H54 (cell line): ENCODE measurements at places on chromosomes 1 and 21.

GRCh38 chr21:41857771-41858300 is 21.3 kb downstream of the PRDM15 start:
- DNase-seq: no peak

- DNase-seq: peak; percentile 85
These were observed 6.7 kb downstream of the NCDN start for GRCh38 chr1:35564037-35564883.

GRCh38 chr1:222028116-222028515 is 286.2 kb upstream of the DUSP10 start:
- no peak for DNase-seq

DNA sequence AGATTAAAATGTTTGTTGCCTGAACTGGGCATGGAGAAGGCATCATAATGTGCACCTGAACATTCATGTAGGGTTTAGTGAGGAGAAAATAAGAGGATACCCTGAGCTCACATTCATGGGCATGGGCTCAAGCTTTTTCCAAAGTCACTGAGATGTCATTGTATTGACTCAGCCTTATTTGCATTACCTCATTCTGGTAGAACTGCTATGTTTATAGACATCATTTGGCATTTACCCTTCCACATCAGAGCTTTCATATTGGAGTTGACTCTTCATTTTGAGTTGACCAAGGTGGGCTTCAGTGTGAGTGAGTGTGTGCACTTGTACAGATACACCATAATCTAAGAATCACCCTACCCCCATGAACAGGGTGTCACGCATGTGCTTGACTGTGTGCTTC is 143.2 kb downstream of the PBX1 start:
- DNase-seq: peak; percentile 9

GRCh38 chr1:179867493-179868330 is 9.9 kb downstream of the TOR1AIP2 start:
- DNase-seq: peak; percentile 11

DNA sequence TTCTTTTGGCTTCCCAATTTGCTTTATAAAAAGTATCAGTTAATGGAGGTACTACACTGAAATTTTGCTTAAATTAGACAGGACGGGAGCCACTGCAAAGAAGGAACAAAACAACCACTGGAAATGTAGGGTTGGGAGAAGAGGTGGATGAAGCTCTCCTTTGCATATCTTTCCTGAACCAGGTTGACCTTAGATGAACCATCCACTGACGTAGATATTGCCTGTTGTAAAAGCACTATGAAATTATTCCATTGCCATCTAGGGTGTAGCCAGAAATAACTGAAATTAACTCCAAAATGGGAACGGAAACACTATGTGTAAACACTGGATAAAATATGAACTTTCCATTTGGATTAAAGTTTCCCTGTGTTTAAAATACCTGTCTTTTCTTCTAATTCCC is 1.2 kb upstream of the ABL2 start:
- DNase-seq: no peak

DNA sequence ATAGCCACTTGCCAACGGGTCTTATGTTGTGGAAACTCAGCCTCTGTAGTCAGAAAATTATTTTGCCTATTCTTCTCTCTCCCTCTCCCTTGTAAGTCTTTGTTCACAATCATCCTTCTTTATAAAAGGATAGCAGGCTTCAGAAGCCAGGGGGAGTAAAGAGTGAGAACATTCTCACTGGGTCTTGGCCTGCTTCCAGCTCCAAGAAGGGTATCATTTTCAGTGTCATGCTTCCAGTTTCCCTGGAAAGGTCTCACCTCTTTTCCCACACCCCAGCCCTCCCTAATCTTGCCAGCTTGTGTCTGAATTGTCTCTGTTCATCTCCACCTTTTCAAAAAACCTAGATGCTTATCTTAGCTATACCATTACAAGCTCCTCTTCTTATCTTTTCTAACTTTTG is 346.2 kb upstream of the LRRC7 start:
- no peak for DNase-seq

- peak; percentile 15 for DNase-seq
These were observed 37.3 kb upstream of the IL10 start for GRCh38 chr1:206809504-206810084.

DNA sequence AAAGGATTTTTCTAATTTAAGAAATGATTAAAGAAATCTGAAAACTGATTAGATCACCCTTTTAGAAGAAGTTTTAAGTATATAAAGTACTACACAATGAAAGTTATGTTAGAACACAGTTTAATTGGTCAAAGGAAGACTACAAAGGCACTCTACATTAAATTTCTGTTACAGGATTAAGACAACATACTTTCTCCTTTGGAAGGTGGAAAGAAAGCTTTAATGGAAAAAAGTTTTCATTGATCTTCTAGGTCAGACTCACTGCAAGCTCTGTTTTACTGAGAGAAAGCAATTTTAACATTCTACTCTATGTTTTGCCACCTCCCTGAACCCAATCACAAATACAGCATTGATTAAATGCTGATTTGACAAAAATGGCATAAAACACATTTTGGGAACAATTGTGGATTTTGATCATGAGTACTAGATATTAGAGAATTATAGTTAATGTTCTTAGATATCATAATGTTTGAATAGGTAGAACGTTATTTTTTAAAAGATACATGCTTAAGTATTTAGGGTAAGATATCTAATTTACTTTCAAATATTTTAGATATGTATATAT is 32.0 kb downstream of the WDR26 start:
- DNase-seq: no peak
